ENCODE measurements at places on chromosomes 2 and 18.

- DNase-seq = no peak
These were observed 187.1 kb downstream of the PTPRM start for GRCh38 chr18:7754258-7754657.

- DNase-seq = no peak
These were observed 187.0 kb downstream of the HAUS1 start for GRCh38 chr18:46291149-46291548.

DNA sequence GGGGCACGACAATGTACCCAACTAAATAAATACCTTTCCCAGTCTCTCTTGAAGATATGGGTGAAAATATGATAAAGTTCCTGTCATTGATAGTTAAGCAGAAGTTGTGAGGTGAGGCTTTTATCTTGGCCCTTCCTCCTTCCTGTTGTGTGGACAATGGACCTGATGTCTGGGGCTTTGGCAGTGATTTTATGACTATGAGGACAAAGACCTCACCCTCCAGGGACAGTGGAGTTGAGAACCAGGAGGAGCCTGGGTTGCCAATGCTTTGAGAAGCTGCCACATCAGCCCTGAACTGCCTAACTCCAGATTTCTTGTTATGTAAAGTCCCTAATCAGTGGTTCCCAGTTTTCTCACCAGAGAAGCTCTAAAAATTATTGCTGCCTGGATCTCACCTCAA lies 20.8 kb upstream of the MGAT4A start:
- no peak for DNase-seq

DNA sequence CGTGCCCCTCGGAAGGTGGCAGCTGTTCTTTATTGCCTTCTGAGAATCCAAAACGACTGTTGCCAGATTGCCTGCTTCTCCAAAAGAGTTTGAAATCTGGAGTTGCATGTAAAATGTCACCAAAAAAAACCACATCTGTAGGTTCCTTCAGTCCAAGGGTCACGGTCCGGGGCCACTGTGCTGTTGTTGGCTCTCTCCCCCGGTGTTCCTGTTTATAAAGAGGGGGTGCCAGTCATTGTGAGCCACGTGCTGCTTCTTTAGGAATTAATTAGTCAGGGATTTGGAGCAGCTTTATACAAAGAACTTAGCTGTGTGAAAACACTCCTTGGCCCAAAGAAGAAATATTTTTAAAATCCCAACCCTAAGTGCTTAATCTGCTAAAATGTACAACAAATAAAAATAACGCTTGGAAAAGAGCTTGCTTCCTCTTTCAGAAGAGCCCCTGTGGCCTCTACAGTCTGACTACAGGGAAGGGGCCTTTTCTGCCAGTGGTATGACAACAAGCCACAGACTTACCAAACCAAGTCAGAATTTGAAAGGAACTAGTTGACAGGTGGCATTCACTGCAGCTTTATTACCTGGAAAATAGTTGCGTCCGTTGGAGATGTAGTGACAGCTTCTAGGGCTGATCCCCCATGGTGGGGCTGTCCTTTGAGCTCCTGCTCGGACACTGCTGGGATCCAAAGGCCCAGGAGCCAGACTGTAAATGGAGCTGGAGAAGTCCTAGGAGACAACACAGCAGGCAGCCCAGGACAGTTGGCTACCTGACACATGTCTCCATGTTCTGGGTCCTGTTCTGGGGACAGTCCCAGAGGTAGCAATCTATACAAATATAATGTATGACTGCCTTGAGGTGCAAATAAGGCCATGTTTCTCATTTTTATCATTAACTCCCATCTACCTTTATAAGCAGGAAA lies 84.5 kb upstream of the SLC1A4 start:
- DNase-seq = no peak

DNA sequence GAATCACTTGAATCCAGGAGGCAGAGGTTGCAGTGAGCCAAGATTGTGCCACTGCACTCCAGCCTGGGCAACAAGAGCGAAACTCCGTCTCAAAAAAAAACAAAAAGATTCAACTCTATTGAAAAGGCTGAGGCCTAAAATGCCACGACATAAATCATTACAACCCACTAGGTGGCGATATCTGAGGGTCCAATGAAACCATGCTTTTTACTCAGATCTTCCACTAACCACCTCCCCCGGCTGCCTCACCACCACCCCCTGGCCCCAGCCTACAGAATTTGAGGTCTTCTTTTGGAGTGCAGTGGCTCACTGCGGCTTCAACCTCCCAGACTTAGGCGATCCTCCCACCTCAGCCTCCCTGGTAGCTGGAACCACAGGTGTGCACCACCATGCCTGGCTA lies 57.5 kb downstream of the AP1S3 start:
- peak; percentile 90 for DNase-seq

- no peak for DNase-seq
These were observed 79.3 kb upstream of the IGFBP5 start for GRCh38 chr2:216774620-216775019.

- no peak for DNase-seq
These were observed 115.1 kb downstream of the LRP2 start for GRCh38 chr2:169247211-169247610.

DNA sequence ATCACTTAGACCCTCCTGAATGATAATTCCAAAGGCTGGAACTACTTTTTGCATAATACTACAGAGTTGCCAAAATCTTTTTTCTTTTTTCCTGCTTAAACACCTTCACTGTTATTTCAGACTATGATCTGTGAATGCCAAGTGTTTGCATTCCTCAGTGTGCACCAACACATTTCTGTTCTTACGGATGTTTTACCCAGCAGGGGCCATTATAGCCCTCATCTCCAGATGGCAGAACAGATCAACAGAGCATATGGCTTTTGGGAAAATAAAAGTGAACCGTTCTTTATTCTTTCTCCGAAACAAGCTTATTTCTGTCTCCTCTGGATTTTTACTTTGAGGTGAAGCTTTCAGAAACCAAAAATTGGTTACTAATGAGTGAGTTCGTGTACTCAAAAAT lies 1226.6 kb upstream of the FAM98A start:
- no peak for DNase-seq

GRCh38 chr18:64668461-64668962 lies 519.6 kb upstream of the LINC00305 start:
- peak; percentile 11 for DNase-seq

- DNase-seq = no peak
These were observed 1579.2 kb upstream of the ACVR2A start for GRCh38 chr2:146265656-146266055.

GRCh38 chr18:47149457-47150028 lies 757 bp downstream of the HDHD2 start:
- peak; percentile 50 for DNase-seq

DNA sequence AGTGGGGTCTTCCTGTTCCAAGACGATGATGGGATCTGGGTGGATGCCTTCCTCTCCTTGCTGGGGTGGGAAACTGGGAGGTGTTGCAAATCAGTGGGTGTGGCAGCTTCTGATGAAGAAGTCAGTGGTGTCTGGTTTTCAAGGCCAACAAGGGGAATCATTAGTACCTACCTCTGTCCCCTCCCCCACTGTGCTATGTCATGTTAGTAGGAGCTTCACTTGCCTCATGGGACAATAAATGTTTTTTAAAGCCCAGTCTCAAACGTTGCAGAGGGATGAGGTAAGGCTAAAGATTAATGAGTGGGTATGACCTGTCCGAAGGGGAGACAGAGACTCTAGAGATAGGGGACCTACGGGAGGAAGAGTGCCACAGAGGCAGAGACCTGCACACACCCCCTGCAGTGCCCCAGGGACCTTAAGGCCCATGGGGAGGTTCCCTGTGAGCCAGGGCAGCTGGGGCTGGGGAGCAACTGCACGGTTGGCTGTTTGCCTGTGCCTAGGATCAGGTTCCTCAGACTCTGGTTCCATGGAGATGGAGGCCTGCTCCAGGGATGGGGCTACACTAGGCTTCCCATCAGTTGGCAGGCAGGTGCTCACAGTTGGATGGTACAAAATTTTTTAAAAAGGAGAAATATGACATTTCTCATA lies 37.8 kb upstream of the SLC1A4 start:
- no peak for DNase-seq

- no peak for DNase-seq
These were observed 41.6 kb downstream of the HS6ST1 start for GRCh38 chr2:128276878-128277675.

GRCh38 chr2:237345891-237346640 lies 67.9 kb downstream of the COL6A3 start:
- no peak for DNase-seq

GRCh38 chr2:199679883-199680282 lies 171.1 kb downstream of the FTCDNL1 start:
- DNase-seq = no peak

DNA sequence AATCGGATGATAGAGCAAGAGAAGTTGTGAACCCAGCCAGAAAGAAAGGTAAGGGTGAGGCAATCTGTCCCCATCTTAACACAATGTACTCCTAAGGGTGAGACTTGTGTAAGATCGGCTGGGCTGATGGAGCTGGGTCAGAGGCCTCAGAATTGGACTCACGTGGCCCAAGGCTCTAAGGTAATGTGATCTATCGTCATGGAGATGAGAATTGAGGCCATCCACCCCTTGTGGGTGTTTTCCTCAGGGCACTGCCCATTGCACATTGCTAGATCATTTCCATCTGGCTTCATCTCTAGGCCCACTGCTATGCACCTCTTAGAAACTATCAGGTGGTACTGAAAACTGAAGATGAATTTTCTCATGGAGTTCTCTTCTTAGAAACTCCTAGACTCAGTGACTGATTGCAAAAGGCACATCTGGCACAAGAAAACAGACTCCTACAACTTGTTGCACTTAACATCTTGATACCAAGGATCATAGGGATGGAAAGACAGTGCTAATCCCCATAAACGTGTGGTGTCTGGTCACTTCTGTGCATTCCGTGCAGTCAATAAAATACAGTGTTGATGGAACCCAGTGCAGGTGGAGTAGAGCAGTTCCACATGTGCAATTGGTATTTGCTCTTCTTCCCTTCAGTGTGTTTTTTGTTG lies 228.9 kb upstream of the FOSL2 start:
- DNase-seq = no peak

GRCh38 chr2:204354442-204354856 lies 190.8 kb upstream of the PARD3B start:
- DNase-seq = no peak

GRCh38 chr2:96505231-96505889 lies at the start of gene NEURL3:
TSS of gene NEURL3 (minus strand) at chr2:96505357. CDS start at chr2:96505286, 71 bp downstream.
- DNase-seq = no peak

- DNase-seq = no peak
These were observed 8.5 kb downstream of the STEAP3 start for GRCh38 chr2:119231975-119232665.

DNA sequence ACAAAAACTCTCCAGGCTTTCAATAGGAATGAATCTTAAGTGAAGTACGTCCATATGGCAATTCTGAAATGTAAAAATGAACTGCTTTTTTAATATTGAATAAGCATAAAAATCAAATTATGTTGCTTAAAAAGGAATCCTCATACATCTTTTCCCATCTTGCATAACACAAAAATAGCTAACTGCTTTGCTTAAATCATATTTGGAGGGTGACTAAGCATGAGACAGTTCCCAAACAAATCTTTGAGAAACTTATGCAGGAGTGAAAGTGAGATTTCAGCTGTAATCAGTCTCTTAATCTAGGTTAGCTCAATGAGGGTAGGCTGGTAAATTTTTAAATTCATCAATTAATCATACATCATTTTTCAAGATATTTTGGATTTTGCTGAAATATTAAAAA lies 111.5 kb downstream of the MBD5 start:
- no peak for DNase-seq

DNA sequence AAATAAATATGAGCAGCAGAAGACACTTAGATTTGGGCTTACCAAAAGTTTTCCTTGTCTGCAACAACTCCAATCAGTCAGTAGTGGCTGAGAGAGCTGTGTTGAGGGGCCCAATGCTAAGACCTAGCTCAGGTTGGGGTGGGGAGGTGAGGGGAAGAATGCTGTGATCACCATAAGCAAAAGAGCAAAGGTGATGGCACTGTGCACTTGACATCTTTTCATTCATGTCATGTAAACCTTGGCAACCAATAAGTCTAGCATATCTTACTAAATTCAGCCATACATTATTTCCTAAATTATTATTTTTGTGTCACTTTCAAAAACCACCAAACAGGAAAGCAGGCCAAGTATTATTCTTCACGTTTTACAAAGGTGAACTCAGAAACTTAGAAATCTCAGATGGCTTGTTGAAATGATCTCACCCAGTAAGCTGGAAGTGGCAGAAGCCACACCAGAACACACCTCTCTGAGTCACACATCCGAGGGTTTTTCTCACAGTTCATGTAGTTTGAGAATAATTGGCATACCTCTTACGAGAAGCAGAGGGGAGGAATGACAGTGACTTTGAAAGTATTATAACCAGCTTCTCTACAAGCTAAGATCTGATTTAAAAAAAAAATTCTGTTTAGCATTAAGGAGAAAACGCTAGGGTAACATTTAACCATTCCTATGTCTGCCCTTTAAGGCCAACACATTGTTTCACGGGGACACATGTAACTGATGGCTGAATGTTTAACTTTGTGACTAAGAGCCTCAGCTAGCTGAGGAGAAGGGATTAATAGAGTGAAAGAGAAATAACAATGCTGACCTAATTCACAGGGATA lies 43.3 kb upstream of the SETBP1 start:
- DNase-seq = peak; percentile 73

DNA sequence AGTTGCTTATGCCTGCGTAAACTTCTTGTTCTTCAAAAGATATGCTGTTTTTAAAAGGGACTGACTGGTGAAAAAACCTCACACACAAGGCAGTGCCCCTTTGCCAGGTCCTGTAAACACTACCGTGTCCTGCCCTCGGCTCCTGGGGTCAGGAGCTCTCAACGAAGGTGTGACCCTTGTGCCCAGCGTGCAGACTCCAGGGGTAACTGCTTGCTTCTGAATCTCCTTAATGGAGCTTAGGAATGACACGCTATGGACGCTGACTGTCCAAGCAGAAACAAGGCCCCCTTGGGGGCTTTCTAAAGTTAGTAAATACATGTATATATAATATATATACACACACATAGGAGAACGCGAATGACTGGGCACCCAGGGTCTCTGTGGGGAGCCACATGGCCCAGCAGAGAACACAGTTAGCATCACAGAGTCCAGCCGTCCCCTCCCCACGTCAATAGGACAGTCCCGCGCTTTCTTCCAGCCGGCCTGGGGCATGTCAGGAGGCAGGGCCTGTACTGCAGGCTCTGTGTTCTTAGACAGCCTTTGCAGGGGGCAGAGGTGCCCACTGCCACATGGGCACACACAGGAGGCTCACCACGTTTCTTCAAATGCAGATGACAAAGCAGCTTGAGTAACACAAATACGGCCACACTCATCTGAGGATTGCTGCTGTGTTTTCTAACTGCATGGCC lies 96.1 kb downstream of the HDAC4 start:
- no peak for DNase-seq

DNA sequence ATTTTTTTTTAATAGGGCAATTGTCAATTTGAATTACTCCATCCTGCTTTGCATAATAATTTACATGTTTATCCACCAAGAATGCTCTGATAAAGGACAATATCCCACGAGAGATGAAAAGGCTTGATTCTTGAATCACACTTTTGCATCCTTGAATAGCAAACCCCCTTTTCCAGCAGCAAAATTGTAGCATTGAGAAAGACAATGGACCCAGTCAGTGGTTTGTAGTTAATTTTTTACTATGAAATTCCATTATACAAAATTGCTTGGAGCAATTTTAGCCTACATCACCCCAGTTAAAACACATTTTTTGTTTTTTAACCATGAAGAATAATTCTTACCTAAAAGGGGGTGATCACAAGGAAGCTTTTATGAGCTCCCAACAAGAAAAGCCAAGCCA lies 255.1 kb downstream of the RND3 start:
- DNase-seq = no peak

- DNase-seq = no peak
These were observed 1.7 kb downstream of the EMILIN2 start for GRCh38 chr18:2848247-2849246.
